ENCODE measurements at places on chromosomes 1 and 21.

- DNase-seq = no peak
Observed at GRCh38 chr1:233883671-233884070, 20.8 kb upstream of the SLC35F3 start.

DNA sequence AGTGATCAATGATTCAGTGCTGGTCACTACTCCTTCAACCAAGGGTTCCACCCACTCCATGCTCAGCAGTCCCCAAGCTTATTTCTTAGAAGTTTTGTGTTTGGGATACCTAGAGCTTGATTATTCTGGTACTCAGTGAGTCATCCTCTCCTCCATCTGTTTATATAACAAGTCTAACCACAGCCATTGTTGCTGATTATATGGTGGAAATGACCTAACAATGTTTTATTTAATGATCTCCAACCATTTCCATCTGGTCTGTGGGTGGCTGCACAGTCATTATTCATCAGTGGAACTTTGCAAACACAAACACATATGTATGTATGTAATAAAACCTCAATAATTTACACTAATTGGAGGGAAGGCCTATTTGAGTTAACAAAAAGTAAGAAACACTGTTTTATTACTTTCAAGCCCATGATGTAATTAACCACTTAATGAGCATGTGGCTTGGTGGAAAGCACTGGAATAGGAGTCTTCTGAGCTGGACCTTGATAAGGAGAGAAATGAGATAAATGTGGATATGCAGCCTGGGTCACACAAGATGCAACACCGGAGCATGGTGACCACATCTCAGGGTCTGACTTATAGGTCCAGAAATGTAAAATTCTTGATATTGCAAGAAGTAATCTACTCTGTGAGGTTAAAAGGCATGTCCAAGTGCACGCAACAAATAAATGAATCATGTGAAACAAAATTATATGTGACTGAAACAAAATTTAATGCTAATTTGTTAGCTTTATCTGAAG is 99.0 kb upstream of the WLS start:
- DNase-seq = no peak

DNA sequence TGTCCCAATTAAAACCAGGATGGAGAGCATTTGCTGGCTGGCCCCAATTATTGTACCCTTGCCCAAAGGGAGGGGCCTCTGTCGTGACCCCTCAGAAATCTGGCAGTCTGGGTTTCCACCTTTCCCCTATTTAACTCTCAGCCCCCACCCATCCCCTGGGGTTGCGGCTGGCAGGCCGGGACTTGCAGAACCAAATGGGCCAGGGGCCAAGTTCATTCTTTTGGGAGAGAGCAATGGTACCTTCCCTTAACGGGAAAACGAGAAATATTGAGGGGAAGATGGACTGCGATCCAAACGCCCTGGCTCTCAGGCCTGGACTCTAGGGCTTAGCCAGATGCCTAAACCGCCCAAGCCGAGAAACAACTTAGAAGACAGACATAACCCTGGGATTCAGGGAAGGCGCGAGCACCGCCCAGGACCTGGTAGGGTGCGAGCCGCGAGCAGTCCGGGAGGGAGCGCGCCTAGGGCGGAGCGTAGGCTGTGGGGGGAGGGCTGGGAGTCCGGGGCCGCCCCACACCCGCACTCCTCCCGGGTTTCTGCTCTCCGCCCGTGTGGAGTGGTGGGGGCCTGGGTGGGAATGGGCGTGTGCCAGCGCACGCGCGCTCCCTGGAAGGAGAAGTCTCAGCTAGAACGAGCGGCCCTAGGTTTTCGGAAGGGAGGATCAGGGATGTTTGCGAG is at the start of gene SLC27A3:
Gene SLC27A3 (plus strand): TSS at position 628 of the 678 bp plus-strand sequence. CDS start 91 bp downstream, outside the sequence.
- DNase-seq = no peak

- peak; percentile 43 for DNase-seq
Observed at GRCh38 chr1:22673486-22674409, 20.7 kb downstream of the C1QB start.

DNA sequence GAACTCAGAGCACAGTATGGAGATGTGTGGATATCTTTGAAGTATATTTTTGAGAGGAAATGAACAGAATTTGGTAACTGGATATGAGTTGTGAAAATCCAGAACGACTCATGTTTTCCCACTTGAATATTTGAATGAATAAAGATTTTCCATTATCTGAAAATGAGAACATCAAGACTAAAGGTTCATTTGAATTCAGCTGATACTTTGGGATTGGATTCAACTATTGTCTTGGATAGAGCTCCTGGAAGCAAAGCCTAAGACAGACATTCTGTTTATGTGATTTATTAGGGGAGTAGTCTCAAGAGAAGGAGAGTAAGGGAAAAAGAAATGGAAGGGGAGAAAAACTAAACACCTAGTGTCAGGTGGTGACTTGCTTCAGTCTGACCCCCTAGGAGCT is 256.0 kb upstream of the LYPLAL1 start:
- no peak for DNase-seq

GRCh38 chr1:207672522-207673130 is 27.7 kb downstream of the CR1L start:
- DNase-seq = no peak

DNA sequence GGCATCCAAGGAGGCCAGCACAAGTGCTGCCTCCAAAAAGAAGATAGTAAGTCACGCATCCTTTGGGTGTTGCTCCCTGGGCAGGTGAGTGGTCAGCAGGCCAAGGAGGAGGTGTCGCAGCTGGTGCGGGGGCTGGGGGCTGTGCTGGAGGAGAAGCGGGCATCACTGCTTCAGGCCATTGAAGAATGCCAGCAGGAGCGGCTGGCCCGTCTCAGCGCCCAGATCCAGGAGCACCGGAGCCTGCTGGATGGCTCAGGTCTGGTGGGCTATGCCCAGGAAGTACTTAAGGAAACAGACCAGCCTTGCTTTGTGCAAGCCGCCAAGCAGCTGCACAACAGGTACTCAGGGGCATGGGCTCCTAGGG is 4.3 kb downstream of the TRIM46 start:
- no peak for DNase-seq

- no peak for DNase-seq
Observed at GRCh38 chr1:9787702-9788101, 36.1 kb downstream of the CLSTN1 start.

Data from right kidney (tissue), 9 donors.